Mammary epithelial cell (primary cell): ENCODE measurements at places on chromosomes 1 and 21. TPM values are rescaled to one million over a fixed set of nuclear protein-coding genes. Genes with fewer than 3 reads are reported as not detected.

LGR6 gene
- 0.45 TPM in 1 of 2 replicates, not detected in the other for total RNA-seq

SYPL2 gene
- not detected in 2 replicates for total RNA-seq

RAB42 gene
- total RNA-seq, result 0.17 TPM

REN gene
- total RNA-seq, result not detected

HAO2 gene
- total RNA-seq, result not detected

EPHB2 gene
- total RNA-seq, result 3.9 and 4.9 TPM in 2 replicates

HSF2BP gene
- total RNA-seq, result 4.0 TPM

RHCE gene
- total RNA-seq, result not detected in 2 replicates

GPR37L1 gene
- total RNA-seq, result not detected

MRAP gene
- not detected for total RNA-seq

GRCh38 chr21:36981049-36981391 is 14.6 kb upstream of the HLCS start:
- no peak for DNase-seq

GRCh38 chr1:178060789-178061556 is 32.9 kb upstream of the RASAL2 start:
- DNase-seq, result peak; percentile 70

DNA sequence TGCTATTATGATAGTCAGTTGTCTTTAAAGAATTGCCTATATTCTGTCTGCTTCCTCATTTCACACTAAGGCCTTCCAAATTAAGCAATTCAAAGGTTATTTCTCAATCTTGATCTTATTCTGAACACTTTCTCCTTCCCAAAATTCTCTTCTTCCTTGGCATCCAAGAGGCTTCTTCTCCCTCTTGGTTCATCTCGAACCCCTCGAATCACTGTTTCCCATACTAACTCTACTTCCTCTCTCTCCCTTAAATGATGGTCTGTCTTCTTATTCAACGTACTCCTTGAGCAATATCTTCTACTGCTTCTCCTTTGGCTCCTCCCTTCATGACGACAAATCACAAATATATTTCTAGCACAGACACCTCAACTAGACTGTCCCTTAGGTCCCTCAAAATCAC is 4.5 kb downstream of the COPA start:
- DNase-seq, result no peak

DNA sequence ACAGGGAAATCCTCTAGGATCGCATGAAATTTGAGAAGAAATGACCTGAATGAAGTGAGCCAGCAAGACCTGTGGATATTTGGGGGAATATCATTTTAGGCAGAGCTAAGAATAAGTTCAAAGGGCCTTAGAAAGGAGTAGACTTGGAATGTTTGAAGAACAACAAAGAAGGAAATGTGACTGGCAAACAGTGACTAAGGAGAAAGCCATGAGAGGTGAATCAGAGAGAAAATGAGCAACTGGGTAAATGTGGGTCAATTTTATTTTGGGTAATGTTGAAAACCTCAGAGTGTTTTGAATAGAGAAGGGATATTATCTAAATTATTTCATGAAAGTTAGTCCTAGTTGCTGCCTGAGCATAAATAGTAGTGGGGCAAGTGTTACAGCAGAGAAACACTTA is 672.8 kb downstream of the LMO4 start:
- DNase-seq, result peak; percentile 61

- no peak for DNase-seq
Observed at GRCh38 chr1:91610789-91611188, 110.1 kb downstream of the CDC7 start.

DNA sequence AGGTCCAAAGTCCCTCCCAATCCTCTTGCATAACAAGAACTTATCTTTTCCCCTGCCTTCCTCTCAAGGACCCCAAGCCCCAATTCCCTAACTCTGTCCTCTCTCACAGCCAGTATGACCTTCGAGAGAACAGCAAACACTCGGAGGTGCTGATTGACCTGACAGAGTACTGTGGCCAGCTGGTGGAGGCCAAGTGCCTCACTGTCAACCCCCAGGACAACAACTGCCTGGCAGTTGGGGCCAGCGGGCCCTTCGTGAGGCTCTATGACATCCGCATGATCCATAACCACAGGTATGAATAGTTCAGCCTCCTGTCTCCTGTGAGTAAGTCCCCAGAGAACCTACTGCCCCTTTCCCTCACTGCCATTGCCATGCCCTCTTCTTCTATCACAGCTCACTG is 29.9 kb upstream of the TMEM222 start:
- DNase-seq, result peak; percentile 45

DNA sequence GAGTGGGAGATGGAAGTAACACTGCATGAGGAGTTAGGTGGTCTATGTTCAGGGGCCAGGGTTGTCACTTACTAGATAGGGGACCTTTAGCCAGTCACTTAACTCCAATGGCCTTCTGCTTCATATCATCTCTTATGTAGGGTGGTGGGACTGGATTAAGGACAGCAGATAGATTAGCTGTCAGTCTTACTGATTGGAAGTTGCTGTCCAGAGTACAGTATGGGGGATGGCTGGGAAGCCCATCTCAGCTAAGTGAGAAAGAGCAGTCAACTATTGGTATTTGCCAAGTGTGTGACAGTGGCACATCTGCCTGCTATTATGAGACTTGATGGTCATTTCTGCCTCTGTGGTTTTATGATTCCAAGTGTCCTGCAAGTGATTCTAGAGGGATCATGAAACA is 130.9 kb downstream of the FGGY start:
- DNase-seq, result no peak

DNA sequence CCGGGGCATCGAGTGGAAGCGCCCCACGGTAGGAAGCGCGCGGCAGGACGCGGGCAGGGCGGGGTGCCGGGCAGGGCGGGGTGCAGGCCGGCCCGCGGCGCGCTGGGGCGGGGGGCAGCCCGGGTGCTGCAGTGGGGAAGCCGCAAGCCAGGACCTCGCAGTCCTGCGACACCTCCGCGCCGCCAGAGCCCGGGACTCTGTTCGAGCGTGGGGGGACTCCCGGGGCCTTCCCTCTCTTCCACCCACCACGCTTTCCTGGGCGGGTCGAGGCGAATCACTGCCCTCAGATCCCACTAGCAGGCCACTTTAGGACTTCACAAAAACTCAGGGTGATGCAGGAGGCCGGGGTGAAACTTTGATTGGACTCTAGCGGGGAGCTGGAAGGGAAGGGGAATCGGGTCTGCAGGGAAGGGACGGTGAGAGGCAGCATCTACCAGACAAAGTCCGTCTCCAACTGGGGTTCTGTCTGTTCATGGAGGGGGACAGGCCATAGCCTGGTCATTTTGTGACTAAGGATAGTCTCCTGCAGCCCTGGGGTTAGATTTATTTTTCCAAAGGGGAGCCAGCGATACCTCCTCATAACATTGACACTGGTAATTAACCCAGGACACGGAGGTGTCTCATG is 623 bp downstream of the CAPN2 start:
- DNase-seq, result no peak

DNA sequence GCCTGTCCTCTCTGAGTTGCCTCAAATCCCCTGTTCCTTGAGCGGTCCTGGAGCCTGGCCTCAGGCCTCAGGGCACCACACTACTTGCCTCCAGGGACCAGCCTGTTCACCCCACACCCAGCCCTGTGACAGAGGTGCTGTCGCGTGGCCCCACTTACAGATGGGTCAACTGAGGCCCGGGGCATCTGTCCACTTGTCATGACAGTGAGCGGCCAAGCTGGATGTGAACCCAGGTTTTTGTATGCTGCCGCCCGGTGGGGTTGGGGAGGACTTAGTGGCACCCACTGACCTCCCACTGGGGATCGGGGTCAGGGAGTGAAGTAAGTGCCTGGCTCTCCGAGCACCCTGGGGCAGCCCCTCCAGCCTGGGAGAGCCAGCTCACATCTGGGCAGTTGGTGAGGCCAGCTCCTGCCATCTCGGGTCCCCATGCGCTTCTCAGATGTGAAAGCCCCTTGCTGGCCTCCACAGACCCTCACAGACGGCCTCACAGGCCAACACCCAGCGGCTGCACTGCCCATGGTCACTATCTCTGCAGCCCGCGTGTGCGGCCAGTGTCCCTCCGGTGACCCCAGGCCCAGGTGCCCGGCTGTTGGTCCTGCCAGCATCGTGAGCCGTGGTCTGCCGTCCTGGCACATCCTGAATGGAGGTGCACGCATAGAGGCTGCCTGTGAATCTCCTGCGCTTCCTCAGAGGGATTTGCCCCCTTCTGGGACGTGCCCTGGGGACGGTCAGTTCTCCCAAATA is 9.3 kb upstream of the FAAP20 start:
- no peak for DNase-seq

GRCh38 chr21:17768840-17769446 is 50.2 kb downstream of the C21orf91 start:
- no peak for DNase-seq

DNA sequence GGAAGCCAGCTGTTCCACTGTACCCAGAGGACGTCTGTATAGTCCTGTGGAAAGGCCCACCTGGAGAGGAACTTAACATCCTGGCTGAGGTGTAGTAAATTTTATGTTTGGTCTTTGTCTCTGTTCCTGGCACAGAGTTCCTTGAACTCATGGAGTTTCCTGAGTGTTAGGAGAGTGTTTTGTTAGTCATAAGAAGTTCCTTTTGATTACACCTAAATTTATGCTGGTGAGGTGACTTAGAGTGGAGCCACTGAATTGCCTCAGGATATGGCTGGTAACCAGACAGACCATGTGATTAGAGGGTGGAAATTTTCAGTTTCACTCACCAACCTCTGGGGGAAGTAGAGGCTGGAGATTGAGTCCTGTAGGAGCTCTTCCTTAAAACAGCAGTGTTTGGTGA is 57.9 kb downstream of the RASAL2 start:
- DNase-seq, result peak; percentile 83

GRCh38 chr1:111743679-111744101 is 4.5 kb upstream of the INKA2 start:
- DNase-seq, result no peak

DNA sequence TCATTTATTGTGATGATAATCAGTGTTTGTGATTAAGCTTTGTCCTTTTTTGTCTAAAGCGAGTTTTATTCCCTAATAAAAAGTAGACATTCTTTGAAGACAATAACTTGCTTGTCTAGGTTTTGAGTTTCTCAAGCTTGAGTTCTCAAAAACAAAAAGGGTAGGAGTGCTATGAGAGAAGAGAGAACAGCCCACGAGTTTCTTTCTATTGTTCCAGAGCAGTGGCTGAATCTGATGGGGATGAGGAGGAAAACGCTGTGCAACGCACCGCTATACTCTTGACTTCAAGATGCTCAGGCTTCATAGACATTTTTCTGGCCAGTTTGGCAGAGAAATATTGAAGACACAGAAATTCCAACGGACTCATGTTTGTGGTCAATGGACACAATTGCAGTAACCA is 669.8 kb upstream of the B3GALT2 start:
- no peak for DNase-seq

DNA sequence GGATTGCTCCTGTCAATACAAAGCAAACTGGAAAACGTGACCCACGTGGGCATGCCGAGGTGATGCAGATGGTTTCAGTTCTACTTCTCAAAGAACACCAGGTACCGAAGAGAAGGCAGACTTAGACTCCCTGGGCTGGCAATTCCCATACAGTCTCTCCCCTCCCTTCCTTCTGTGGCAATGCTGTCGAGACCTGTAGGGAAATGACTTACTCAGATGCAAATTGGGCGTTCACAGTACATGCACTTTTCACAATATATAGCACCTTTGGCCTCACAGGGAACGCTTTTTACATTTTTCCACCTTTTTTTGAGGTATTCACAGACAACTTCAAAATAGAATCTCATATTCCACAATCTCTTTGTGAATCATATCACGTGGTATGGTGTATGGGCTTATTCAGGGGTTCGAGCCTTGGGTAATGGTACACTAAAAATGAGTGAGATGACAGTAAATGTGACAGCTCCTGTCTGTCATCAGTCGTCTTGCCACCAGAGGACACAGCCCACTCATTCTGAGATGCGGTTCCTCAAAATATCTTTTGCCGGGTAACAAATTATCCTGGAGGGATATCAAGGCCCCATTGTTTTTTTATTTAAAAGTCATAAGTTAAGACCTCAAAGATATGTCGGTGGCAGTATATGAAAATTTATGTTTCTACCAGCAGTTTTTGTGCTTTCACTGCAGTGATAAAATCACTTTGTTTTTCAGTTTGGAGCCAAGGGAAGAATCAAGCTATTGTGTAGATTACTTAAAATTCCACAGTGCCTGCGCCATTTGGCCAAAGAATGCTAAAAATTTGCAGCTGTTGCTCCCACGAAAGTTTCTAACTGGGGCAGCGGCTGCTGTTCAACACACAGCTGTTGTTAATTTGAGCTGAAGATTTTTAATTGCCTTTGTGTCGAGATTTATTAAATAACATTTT is 168.4 kb downstream of the ZZZ3 start:
- DNase-seq, result peak; percentile 32

DNA sequence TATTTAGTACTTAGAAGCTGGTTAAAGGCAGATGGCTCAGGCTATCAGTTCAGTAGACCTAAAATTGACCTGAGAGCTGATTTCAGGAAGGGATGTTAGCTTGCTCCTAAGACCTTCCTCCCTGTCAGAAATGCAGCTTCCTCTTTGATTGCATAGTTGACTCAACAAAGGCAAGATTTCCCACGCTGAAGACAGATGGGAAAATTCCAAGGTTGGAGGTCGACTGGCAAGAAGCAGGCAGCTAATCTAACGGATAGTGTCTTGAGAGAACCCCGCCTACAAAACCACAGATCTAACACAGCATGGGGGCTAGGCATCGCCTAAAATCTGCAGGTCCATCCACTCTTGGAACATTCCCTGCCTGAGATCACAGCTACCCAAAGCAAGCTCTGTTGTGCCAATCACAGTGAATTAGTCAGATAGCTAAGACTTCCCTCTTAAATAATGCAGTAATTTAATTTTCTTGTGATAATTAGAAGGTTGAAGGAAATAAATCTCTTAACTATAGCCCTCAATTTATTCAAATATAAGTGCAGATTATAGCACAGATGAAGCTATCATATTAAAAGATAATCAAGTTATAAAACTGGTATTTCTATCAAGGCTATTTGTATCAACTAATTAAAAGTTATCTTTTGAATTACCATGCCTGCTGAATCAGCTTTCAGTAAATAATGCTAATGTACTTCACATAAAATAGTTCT is 357.8 kb upstream of the SGIP1 start:
- no peak for DNase-seq

GRCh38 chr1:244727871-244728474 is 75.0 kb downstream of the DESI2 start:
- DNase-seq, result no peak

- no peak for DNase-seq
Observed at GRCh38 chr1:172885971-172886370, 164.8 kb downstream of the TNFSF18 start.
